AG04449 (cell line): ENCODE measurements at places on chromosomes 16 and 17.

DNA sequence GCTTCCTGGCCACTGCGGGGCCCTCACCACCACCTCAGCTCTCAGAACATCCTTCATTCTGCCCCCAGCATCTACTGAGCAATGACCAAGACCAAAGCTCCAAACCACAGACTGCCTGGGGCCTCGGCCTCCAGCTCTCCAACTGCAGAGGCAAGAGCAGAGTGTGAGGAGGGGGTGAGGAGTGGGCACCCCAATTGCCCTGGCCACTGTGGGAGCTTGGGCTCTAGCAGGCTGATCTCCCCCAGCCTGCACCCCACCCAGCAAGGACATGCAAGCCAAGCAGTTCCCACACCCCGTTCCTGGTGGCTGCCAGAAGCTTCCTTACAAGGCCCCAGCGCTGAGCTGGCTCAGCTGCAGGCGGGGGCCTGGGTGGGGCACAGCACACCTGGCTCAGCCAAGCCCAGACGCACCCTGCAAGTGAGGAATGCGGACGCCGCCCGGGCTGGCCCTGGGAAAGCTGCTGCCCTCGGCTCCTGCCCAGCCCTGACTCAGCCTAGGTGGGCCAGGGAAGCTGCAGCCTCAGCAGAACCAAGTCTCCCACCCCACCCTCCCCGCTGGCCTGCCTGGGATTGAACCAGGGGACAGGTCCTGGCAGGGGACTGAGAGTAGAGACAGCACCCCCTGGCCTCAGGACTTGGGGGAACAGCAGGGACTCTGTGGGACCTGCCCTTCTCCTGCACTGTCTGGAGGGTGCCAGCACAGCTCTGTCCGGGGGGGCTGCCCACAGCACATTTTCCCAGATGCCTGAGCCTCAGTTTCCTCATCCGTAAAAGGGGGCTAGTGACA is 29.7 kb upstream of the KRT17 start:
- no peak for DNase-seq

DNA sequence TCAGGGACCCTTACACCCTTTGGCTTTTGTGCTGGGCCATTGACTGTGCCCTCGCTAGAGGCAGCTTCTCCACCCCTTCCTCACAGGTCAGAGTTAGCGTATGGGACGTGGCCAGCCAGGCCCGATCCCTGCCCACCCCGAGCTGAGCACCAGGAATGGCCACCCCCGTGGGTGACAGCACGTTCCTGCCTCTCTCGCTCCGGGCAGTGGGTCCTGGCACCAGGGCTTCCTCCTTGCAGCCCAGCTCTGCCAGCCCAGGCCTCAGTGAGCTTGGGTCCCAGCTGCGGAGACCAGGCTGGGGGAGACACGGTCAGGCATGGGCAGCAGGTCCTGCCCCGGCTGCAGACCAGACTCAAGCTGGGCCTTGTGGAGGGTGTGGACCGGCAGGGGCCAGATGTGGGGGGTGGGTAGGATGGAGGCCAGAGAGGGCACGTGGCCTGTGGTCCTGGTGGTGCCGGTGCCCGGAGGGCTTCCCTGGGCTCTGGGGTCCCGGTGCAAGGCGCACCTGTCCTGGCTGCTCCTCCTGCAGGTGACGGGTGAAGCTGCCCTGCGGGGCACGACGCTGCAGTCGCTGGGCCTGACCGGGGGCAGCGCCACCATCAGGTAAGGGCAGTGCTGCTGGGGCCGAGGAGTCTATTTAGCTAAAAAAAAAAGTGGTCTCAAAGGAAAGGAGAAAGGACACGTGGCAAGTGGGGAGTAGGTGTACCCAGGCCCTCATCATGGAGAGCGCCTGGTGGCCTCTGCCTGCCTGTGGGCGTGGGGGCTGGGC is 18.2 kb downstream of the ASPSCR1 start:
- no peak for DNase-seq

- no peak for DNase-seq
Observed at GRCh38 chr16:4780235-4780634, 7.9 kb downstream of the SEPTIN12 start.

DNA sequence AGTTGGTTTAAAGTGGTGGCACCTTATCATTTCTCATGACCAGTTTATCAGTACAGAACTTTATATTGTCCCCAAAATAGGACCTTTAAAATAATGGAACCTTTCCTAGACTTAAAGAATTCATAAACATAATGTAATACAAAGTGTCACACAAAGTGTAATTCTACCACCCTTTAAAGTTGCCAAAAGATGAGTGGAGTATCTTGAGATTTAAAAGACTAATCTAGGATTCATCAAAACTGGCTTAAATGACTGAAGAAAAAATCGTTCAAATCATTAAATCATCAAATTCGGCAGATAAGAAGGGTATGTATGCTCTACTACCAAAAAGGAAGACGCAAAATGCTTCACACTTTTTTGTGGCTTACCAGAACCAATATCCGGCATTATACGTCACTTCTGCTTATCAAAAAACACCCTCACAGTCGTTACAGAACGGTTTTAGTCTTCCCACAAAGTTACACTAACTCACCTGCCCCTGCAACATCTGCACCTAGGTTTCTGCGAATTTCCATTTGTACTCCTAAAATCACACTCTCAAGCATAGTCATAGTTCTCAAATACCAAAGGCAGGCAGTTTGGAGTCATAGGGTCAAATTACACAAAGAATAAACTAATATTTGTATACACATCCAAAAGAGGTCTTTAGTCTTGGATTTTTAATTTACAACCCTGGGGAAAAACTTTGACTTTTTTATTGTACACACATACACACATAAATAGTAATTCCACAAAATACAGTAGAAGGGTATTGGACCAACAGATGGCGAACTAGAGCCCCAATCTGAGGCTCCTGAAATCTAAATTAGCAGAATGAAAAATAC is 1.4 kb upstream of the KANSL1 start:
- DNase-seq: no peak

DNA sequence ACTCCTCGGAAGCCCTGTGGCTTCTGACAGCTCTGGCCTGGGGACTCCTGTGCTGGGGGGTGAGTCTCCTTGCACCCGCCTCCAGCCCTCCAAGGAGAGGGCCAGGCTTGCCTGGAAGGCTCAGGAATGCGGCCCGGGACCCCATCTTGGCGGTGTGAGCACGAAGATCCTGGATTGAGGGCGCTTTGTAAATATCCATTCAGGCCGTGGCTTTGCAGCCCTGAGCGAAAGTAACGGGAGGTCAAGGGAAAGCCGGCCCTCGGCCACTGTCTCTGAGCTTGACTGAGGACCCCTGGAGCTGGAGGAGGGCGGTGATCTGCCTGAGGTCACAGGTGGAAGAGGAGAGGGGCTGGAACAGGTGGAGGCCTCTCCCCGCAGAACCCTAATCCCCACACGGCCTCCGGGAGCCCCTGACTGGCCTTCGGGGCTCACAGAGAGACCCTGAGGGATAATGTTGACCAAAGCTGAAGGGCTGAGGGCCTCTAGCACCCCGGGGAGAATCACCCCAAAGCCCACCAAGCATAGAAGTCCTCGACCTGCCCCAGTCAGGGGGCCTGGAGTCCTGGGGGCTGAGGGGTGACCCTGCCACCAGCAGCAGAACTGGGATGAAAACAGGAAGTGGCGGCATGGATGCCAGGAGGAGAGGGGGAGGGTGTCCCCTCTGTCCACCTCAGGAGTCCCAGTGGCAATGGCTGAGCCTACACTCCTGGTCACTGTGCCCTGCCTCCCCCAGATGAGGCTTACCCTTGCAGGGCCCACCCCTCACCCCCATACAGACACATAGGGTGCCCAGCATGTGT is 8.3 kb upstream of the RASD1 start:
- no peak for DNase-seq

DNA sequence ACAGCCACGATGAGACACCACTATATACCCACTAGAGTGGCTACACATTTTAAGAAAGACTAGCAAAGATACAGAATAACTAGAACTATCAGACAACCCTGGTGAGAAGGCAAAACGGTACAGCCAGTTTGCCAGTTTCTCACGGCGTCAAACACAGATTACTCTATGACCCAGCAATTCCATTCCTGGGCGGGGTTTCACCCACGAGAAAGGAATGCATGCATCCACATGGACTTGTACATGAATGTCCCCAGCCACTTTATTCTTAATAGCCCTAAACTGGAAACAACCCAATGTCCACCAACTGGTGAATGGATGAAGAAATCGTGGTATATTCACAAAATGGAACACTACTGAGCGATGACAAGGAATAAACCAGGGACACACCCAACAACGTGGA is 74.5 kb downstream of the MYH10 start:
- DNase-seq: no peak
